ENCODE measurements at places on chromosomes 7 and 10. TPM values are rescaled to one million over a fixed set of nuclear protein-coding genes. Genes with fewer than 3 reads are reported as not detected.
A peak's percentile ranks its signal among the peaks of the same experiment; 100 is the strongest.

- DNase-seq = peak; percentile 23
Observed at GRCh38 chr7:132520591-132521280, 55.5 kb downstream of the PLXNA4 start.

DNA sequence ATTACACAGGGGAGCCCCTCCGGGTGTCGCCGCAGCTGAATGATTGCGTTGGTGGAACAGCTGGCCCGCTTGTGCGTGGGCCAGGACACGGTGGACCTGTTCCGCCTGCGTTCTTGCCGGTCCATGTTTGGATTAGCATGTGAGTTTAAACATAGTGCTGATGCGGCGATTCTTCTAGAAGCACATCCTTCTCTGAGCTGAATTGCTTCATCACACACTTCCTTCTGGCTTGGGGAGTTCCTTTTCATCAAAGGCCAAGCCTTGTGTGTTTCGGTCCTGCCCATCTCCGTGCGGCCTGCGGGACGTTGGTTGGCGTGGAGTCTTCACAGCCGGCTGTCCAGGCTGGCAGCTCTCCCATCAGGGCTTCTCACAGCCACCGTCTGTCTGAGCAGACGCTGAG lies 45.5 kb upstream of the SLC29A4 start:
- peak; percentile 48 for DNase-seq

GRCh38 chr10:32413513-32413912 lies 32.4 kb upstream of the CCDC7 start:
- DNase-seq = no peak

PTPRN2 gene
- 2.1 TPM for polyA plus RNA-seq

SPDYE1 gene
- polyA plus RNA-seq = 0.15 TPM

DNA sequence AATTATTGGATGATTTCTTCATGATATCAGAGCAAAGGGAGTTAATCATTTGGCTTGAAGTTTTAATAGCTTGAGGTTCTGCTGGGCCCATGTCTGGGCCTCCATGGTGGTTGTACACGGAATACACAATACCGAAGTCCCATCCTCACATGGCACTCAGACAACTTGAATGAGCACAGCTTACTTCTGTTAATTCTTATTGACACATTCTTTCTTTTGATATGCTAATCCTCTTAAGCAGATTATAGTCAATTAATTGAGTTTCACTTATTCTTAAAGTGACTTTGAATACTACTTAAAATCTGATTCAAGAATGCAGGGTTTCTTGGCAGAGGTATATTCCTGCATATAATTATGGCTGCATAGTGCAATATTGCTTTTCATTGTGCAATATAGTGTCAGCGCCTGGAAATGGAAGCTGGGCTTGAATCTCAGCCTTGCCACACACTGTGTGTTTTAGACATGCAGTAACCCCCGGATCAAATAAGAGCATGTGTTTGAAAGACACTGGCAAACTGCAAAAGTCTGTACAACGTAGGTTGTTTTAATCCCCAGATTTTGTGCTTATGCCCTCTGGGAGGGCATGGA lies 543.5 kb upstream of the ADARB2 start:
- DNase-seq = no peak

ABCF2 gene
- polyA plus RNA-seq = 18.8 TPM

- no peak for DNase-seq
Observed at GRCh38 chr7:123751821-123752220, 3.0 kb upstream of the WASL start.

- DNase-seq = no peak
Observed at GRCh38 chr7:150428671-150429451, 21.6 kb upstream of the GIMAP8 start.

DNA sequence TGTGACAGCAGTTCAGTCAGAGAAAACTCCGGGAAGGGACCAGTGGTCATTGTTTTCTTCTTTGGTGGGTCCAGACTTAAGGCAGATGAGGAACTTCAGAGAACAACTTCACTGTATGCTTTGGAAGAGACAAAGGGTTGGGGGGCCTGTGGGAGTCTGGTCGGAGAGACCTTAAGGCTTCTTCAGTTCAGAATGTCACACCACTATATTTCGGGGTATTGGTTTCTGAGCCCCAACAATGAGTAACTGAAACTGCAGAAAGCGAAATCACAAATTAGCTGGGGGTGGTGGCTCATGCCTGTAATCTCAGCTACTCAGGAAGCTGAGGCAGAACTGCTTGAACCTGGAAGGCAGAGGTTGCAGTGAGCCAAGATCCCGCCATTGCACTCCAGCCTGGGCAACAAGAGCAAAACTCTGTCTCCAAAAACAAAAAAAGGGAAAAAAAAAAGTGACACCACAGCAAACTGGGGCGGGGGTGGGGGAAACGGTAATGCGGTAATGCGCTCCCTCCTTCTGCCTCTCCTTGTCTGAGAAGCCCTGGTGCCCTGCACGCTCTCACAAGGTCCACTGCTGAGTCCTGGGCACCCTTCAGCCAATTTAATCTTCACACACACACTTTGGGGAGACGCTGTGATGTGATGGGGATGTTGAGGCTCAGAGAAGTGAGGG lies 2.2 kb upstream of the ADIRF start:
- DNase-seq = no peak

DNA sequence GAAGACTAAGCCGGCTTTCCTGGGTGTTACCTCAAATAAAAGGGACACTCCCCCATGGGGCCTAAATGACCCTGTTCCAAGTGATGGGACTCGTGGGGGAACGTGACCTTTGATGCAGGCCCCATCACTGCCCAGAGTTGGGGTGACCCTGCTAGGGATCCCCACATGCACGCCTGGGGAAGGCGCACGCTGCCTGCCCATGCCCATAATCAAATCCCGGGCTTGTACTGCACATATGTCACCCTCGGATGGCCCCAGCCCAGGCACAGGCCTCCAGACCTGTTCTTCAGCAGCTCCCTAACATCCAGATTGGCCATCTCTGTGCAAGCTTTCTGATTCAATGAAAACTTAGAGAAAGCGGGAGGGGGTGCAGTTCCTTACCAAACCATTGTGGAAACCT lies 14.7 kb downstream of the EBF3 start:
- no peak for DNase-seq

- no peak for DNase-seq
Observed at GRCh38 chr10:71126432-71126831, 85.9 kb upstream of the UNC5B start.

GRCh38 chr10:71131096-71131495 lies 81.3 kb upstream of the UNC5B start:
- no peak for DNase-seq

ABCC2 gene
- 0.96 TPM for polyA plus RNA-seq

LIPN gene
- polyA plus RNA-seq = not detected

CLEC5A gene
- not detected for polyA plus RNA-seq

- DNase-seq = no peak
Observed at GRCh38 chr10:101014966-101015581, 15.5 kb downstream of the LZTS2 start.

GRCh38 chr10:35160743-35161142 lies 34.1 kb downstream of the CREM start:
- DNase-seq = no peak

- no peak for DNase-seq
Observed at GRCh38 chr10:106614293-106614692, 550.2 kb downstream of the SORCS1 start.

DNA sequence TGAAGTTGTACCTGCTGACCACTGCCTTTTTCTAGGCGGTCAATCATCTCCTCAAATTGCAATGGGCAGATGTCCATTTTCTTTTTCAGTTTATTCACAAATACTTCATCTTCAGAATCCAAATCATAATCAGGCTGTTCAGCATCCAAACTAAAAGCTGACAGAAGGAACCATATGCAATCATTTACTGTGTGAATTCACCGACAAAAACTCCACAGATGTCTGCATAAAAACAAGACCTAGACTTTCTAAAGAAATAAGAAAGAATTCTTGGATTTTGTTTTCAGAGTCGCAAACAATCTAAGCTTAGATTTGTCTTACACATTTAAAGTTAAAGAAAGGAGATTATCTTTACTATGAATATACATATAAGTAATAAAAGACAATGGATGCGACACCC lies 53.4 kb downstream of the EPC1 start:
- DNase-seq = no peak

SUN3 gene
- polyA plus RNA-seq = not detected

DNA sequence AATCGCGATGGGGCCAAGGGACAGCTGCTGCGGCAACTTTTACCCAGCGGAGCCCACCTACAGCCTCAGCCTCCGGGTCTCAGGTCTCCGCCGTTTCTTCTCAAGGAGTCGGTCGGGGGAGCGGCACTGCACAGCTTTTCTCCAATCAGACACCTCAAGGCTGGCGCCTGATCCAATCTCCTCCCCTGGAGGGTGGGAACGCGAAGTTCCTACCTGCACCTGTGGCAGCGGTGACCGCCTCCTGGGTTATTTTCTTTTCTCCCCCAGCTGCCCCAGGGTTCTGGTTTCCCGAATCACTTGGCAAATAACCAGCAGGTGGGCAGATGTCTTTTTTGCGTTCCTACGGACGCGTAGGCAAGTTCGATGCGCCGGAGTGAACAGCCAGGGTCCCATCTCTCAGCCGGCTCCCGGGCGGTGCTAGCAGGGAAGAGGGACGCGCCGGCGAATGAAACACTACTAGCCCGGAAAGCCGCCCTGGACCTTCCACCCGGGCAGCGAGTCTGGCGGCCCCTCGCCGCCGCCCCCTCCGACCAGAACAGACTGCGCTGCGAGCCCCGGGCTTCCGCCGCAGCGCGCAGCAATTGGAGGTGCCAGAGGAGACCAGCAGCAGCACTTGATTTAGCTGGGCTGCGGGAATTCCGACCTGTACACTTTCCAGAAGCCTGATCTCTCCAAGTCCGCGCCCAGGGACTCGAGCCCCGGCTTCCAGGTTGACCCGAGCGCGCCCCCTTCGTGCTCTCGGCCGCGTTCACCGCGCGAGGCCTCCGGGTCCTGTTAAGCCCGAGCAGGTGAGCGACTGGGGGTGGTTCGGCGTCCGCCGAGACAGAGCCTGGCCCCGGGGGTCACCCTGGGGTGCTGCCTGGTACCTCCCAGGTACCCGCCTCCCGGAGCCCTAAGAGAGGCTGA lies at the start of gene PRR15:
PRR15 (plus strand) TSS at position 246 of the 906 bp plus-strand sequence. CDS start 2,495 bp downstream, outside the sequence.
- no peak for DNase-seq

WEE2 gene
- polyA plus RNA-seq = 0.11 TPM

DNA sequence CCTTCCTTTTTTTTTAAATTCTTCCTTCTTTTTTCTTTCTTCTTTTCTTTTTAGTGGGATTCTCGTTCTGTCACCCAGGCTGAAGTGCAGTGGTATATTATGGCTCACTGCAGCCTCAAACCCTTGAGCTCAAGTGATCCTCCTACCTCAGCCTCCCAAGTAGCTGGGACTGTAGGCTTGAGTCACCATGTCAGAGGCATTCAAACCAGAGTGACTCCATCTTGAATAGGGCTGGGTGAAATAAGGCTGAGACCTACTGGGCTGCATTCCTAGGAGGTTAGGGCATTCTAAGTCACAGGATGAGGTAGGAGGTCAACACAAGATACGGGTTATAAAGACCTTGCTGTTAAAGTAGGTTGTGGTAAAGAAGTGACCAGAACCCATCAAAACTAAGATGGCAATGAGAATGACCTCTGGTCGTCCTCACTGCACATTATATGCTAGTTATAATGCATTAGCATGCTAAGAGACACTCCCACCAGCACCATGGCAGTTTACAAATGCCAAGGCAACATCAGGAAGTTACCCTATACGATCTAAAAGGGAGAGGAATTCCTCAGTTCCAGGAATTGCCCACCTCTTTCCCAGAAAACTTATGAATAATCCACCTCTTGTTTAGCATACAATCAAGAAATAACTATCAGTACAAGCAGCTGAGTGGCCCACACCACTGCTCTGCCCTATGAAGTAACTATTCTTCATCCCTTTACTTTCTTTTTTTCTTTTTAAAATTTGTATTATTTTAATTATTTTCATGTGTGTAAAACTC lies 99.0 kb upstream of the ITGB1 start:
- no peak for DNase-seq
